ENCODE measurements at places on chromosomes 5 and 9. TPM values are rescaled to one million over a fixed set of nuclear protein-coding genes. Genes with fewer than 3 reads are reported as not detected.

Gene PCDHA4
- polyA plus RNA-seq, result not detected

Gene BTNL3
- not detected for polyA plus RNA-seq

Gene TEX48
- not detected for polyA plus RNA-seq

Gene PCDHB13
- polyA plus RNA-seq, result not detected

Gene CAMK4
- 0.86 TPM for polyA plus RNA-seq

Gene RAB24
- 45.8 TPM for polyA plus RNA-seq

Gene LCN12
- polyA plus RNA-seq, result not detected

Gene C5orf52
- polyA plus RNA-seq, result not detected

Gene CCDC180
- polyA plus RNA-seq, result 0.17 TPM

Gene PPP3R2
- not detected for polyA plus RNA-seq

Gene OSTF1
- 365 TPM for polyA plus RNA-seq

Gene NUTM2G
- polyA plus RNA-seq, result not detected

Gene PTGS1
- polyA plus RNA-seq, result 5.4 TPM

Gene IZUMO3
- polyA plus RNA-seq, result not detected

Gene C5orf34
- polyA plus RNA-seq, result 1.3 TPM

Gene SH2D3C
- 18.7 TPM for polyA plus RNA-seq

Gene SEMA4D
- 47.0 TPM for polyA plus RNA-seq

Gene GLRA1
- polyA plus RNA-seq, result not detected

Gene MEIKIN
- not detected for polyA plus RNA-seq

Gene ZDHHC11B
- not detected for polyA plus RNA-seq

Gene PRUNE2
- 0.24 TPM for polyA plus RNA-seq

Gene ARL10
- 0.45 TPM for polyA plus RNA-seq

Gene PCDHA11
- polyA plus RNA-seq, result not detected

Gene MEGF10
- polyA plus RNA-seq, result not detected
